ENCODE measurements at places on chromosomes 7 and 10. TPM values are rescaled to one million over a fixed set of nuclear protein-coding genes. Genes with fewer than 3 reads are reported as not detected.

Gene PTPN20
- total RNA-seq = 4.9 TPM

Gene SLC35B4
- total RNA-seq = 41.0 TPM

Gene GBX1
- total RNA-seq = not detected

Gene BCL7B
- 67.1 TPM for total RNA-seq

Gene AKR1C2
- total RNA-seq = 3,442 TPM

Measured in A549 treated with DMSO at 1 μM for 4 hours (cell line).